IPS-NIHi11 (cell line): ENCODE measurements at places on chromosomes 7 and 10.

DNA sequence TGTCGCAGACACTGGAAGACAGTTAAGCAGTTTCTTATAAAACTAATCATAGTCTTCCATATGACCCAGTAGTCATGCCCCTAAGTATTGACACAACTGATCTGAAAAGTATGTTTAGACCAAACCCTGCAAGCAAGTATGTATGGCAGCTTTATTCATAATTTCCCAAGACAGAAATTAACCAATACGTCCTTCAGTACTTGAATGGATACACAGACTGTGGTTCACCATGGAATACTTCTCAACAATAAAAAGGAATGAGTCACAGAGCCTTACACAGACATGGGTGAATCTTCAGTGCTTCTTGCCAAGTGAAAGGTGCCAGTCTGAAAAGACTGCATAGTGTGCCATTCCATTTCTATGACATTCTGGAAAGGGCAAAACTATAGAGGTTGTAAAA lies 50.2 kb upstream of the AKR1E2 start:
- DNase-seq = no peak

GRCh38 chr7:71182438-71182935 lies 50.5 kb downstream of the GALNT17 start:
- no peak for DNase-seq

DNA sequence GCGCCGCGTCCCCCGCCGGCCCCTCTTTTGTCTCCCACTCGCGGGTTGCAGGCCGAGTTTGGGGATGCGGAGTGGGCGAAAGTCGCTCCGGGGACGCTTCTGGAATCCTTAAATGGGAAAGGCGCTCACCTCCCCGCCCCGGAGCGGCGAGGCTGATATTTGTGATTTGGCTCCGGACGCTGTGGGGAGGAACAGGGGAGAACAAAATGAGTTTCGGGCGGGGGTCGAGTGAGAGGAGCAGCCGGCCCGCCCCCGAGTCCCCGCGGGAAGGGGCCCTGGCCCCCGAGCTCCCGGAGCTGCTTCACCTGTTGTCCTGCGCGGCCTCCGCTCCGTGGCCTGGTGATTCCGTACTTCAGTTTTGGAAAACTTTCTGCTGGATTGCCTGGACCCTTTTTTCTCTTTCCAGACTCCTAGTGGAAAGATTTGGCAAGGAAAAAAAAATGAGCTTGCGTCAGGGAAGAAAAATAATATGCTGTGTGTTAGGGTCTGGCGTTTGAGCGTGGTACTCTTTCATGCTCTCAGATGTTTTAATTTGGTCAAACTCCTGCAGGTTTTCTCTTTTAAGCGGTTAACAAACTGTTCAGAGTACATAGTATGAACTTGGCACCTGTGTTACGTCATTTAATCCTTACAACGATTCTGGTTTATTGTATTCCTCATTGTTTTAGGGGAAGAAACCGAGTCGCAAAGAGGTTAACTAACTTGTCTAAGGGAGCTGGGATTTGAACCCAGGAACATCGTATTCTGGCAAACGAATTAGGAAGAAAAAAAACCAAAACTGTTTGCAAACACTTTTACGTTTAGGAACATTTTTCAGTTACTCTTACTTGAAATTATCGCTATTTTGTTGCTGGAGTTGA lies 924 bp downstream of the BMPR1A start:
- no peak for DNase-seq

GRCh38 chr10:32105782-32106382 lies 49.7 kb upstream of the KIF5B start:
- no peak for DNase-seq

GRCh38 chr10:19668116-19668515 lies 148.1 kb upstream of the PLXDC2 start:
- no peak for DNase-seq
